ENCODE measurements at places on chromosomes 2 and 18.

GRCh38 chr2:3612639-3613523 is 18.0 kb downstream of the COLEC11 start:
- DNase-seq: no peak

DNA sequence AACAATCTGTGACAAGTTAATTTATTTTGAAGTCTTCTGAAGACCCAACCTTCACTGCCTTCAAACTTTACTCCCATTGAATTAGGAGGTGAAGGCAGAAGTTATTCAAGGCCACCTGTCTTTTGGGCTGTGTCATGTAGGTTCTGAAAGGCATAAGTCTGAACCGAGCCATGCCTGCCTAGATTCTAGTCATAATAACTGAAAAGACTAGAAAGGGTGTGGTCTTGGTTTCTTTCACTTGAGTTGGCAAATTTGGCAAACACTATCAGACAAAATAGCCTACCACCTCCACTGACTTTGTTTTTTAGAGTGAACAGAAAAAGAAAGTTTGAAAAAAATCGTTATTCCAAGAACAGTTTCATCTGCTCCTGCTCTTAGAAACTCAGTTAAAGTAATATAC is 38.4 kb downstream of the PPM1B start:
- no peak for DNase-seq

- DNase-seq: no peak
These were observed 233.8 kb upstream of the SPRED2 start for GRCh38 chr2:65666156-65666725.

DNA sequence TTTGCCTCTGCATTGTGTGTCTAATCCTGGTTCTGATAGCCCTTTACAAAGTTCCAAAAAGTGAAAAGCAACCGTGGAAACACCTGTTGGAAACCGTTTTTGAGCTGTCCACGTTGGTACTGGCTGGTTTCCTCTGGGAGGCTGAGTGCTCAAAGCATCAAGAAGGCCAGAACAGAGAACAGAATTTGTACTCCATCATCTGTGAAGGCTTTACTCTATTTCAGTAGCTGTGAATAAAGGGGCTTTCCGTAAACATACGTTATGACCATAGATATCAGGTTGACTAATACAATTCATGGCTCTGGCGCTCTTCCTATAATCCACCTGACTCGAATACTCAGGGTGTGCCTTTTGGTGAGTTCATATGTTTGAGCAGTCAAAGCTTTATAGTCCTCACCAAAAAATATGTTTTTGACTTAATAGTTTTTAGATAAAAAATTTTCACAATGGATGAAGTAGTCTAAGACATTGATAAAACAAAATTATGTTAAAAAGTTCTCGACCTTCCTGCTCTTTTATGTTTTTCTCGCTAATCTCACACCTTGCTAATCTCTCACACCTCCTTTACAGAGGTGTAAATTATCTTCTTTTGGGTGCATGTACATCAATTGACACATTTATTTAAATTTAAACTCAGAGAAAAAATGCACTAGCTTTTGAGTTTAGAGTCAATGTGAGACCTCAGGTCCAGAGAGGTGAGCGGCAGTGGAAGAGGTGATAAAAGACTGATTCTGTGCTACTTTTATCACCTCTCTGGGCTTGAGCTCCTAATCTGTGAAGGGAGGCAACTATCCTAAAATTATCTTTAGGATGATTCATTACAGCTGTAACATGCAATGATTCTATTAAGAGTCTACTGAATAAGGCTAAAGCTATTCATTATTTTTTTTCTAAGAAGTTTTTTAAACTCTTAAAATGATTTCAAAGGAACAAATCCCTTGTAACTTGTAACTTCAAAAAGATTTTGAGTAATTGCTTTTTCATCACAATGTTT is 65.3 kb downstream of the CXCR4 start:
- DNase-seq: peak; percentile 19
